Stimulated activated CD4-positive, alpha-beta T cell treated with anti-CD3 and anti-CD28 coated beads, Interleukin-4, amount 100 ng/mL, for 24 hours (primary cell): ENCODE measurements at places on chromosomes 6 and 20.
A peak's percentile ranks its signal among the peaks of the same experiment; 100 is the strongest.

GRCh38 chr6:45226081-45226480 lies 102.0 kb upstream of the RUNX2 start:
- no peak for DNase-seq

DNA sequence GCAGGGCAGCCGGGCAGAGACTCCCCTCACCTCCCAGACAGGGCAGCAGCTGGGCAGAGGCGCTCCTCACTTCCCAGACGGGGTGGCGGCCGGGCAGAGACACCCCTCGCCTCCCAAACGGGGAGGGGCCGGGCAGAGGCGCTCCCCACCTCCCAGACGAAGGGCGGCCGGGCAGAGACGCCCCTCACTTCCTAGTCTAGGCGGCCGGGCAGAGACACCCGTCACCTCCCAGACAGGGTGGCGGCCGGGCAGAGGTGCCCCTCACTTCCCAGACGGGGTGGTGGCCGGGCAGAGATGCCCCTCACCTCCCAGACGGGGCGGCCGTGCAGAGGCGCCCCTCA lies 6.6 kb upstream of the PRIM2 start:
- no peak for DNase-seq

GRCh38 chr6:144153260-144153659 lies 2.9 kb downstream of the STX11 start:
- DNase-seq: no peak

DNA sequence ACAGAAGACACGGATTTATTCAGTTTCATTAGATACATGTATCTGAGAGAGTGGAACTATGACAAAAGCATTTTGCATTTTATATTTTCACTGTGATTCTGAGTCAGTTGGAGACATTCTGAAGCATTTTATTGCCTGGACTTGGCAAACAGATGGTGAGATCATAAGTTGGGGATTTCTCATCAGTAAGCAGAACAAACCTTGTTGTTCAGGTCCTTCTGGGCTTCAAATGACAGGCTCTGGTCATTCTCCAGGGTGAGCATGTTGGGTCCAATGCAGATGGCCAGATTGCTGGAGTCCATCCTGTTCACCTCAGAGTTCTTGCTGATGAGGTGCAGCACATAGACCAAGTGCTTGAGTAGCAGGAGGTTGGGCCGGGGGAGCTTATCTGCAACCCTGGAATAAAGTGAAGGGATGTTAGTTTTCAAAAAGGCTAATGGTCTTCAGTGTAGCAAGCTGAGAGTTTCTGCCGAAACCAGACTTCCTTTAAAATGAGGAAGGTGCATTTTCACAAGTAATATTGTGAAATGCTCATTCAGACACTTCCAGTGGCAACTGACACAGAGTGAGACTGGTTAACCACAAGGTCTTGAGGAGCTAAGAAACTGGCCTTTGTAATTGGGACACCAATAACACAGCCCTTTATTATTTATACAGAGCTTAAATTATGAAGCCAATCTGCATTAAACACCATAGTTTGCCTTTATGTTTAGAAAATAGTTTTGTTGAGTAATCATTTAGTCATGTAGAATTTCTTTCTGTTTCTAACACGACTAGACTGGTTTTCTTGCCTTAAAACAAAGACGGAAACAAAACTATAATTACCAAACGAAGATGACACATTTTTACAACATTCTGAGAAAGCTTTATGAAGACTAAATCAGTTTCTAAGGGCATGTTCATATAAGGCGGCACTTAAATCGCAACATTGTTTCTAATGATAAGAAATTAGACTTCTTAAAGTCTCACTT lies 5.6 kb downstream of the TAGAP start:
- peak; percentile 43 for DNase-seq

- DNase-seq: no peak
These were observed 43.1 kb downstream of the MBOAT1 start for GRCh38 chr6:20169119-20169557.

DNA sequence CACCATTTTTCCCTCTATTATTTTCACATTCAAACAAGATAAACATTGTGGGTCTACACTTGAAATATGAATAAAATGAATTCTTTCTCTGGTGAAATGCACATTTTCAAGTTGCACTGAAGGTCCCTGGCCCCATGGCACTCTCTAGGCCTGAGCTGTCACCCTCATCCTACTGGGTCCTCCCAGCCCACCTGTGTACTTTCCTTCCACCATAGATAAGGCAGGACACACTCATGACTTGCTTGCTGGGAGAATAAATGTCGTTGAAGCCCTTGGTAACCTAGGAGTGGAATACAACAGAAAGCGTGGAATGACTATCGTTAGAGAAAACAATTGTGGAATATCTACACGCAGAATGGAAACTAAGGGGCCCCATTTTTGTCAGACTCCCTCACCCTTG lies 101.0 kb upstream of the QKI start:
- DNase-seq: no peak

DNA sequence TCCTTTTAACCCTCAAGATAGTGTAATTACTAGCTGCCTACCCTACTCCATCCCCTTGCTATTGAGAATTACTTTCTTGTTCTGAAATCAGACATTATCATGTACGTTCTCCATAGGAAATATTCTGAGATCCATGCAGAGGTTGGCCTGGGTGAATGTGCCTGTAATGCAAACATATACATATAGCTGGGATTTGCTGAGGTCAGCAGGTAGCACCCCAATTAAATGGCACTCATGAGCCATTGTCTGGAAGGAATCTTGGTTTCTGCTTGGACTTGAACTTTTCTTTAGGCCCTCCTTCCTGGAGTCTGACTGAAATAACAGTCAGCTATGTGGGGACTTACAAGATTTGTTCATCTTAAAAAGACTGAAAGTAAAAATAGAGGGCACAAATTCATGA lies 3.7 kb downstream of the HLA-DQB2 start:
- no peak for DNase-seq

GRCh38 chr6:53956068-53956711 lies 155.1 kb upstream of the MLIP start:
- DNase-seq: no peak

- DNase-seq: no peak
These were observed 63.0 kb upstream of the EYA2 start for GRCh38 chr20:46831633-46832011.

DNA sequence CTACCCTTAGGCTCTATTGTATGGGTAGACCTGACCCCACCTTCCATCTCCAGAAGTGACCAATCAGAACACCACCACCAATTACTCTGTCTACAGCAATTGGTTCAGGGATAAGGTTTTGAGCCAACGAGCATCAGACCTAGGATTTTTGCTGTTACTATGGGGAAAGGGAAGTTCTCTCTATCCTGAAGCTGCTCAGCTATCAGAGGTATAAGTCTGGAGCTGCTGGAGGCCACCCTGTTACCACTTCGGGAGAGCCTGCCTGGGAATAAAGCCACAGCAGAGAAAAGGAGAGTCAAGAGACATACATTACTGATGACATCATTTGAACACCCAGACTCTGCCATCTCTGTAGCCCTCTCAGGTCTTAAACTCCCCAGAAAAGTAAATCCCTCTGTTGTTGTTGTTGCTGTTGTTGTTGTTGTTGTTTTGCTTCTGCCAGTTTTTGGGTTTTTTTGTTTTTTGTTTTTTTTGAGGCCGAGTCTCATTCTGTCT lies 94.5 kb downstream of the PREX1 start:
- no peak for DNase-seq

GRCh38 chr6:170329321-170329720 lies 22.8 kb downstream of the FAM120B start:
- DNase-seq: no peak

- peak; percentile 56 for DNase-seq
These were observed at the start of gene FNDC1 for GRCh38 chr6:159169193-159169555. Gene FNDC1, plus strand, starts transcription at chr6:159169400. Its CDS starts 197 bp downstream, at chr6:159169597.

- peak; percentile 21 for DNase-seq
These were observed 104.9 kb upstream of the IYD start for GRCh38 chr6:150263765-150264404.

DNA sequence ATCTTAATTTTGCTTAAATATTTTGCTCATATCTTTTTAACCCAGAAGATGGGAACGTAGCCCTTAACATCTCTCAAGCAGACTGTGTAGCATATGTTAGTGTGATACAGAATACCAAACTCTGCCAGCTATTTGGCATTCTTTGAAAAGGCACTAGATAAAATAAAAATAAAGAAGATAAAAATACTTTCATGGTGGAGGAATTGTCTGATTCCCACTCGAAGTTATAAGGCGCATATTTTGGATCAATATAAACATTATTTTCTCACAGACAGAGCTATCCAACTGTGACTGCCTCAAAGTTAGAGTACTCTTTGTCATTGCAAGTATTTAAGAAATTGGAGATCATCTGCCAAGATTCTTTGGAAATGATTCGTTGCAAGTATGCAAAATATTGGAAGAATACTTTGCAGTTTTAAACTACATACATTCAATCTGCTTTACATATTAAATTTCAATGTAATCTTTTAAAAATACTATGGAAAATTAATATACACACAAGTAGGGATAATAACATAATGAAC lies 10.8 kb upstream of the EEF1E1 start:
- DNase-seq: no peak

- no peak for DNase-seq
These were observed 69.7 kb downstream of the DLL1 start for GRCh38 chr6:170221052-170221752.

- no peak for DNase-seq
These were observed 54.3 kb downstream of the TAF4 start for GRCh38 chr20:62011403-62011790.

- no peak for DNase-seq
These were observed 366.8 kb upstream of the KHDRBS2 start for GRCh38 chr6:62652692-62653328.

DNA sequence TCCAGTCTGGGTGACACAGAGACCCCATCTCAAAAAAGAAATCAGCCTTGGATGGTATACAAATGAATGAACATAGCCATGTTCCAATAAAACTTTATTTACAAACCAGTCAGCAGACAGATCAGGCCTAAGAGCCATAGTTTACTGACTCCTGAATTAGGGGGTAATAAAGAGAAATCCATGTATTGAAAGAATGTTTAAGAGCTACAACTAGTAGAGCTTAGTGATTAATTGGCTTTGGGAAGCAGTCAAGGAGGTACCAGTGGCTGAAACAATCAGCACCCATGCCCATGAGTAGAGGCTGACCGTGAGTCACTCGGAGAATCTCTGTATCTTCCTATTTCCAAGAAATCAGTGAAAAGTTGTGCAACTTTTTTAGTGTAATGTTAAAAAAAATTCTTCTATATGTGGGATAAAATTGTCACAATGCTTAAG lies 223.6 kb upstream of the RREB1 start:
- DNase-seq: no peak

DNA sequence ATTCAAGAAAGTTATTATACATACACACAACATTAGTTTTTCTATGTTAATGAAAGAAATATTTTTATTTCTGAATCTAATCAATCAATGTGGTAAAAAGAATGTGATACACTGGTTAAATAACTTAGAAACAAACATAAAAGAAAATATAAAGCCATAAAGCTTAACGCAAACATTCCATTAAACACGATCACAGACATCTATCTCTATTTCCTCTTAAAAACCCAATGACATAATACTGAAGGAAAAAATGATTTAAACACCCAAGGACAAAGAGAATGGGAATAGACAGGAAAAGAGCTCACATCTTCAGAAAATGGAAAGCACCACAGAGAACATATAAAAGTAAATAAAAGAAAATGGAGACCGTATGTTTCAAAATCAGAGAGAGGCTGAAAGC lies 19.4 kb downstream of the ZUP1 start:
- no peak for DNase-seq

GRCh38 chr6:37799263-37799644 lies 20.3 kb upstream of the ZFAND3 start:
- no peak for DNase-seq

- no peak for DNase-seq
These were observed 14.4 kb downstream of the CYB5R4 start for GRCh38 chr6:83873869-83874268.

DNA sequence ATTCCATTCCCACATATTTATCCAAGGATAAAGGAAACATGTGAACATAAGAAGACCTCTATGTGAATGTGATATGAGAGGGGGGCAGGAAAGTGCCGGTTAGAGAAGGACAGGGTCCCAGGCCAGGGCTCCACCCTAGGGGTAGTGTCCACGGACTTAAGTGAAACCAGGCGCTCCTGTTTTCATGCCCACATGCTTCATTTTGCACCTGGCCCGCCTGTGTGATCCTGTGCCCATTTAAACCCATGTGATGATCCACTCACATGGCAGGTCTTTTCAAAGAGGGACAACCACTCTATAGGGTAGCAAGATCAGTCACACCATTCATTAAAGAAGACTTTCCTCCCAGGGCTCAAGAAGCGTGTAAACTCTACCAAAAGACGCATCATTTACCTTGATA lies 865.3 kb upstream of the GJE1 start:
- DNase-seq: no peak

DNA sequence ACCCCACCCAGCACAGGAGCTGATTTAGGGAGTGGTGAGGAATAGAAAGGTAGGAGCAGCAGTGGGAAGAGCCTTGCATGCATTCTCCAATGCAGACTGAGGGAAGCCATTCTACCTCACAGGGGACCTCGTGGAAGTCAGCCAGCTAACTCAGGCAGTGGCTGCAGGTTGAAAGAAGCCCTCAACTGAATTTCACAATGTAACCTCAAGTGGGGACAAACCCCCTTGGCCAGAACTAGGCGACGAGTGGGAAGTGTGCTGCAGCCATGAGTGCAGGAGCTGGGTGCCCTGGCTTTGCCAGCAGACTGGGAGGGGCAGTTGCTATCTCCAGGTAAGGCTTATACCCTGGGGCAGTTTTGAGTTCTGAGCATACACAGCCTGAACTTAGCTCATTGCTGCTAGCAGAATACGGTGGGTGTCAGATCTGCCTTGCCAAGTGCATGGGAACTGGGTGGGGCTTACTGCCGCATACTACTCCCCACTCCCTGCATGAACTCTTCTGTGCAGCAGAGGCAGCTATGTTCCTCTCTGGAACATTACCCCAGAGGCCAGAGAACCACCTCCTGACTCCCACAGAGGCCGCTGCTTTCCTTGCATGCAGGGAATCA lies 126.5 kb downstream of the CDK19 start:
- no peak for DNase-seq

- DNase-seq: peak; percentile 38
These were observed 30.5 kb downstream of the NFATC2 start for GRCh38 chr20:51511861-51512619.

DNA sequence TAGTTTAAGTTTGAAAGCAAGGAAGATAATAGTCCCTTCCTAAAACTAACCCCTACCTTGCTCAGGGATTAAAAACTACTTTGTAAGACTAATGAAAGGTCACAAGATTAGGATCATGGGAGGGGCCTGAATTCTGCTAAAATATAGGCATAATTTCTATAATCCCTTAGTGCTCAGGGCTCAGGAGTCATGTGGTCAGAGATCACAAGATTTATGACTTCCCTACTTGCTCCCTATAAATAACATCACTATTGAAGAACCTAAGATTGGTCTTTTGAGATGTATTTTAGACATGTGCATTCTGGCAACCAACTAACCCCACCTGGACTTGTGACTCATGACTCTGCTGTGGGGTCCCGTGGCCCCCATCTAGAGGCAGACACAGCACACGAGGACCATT lies 81.1 kb downstream of the STMND1 start:
- no peak for DNase-seq

GRCh38 chr6:56172144-56172543 lies 75.2 kb downstream of the COL21A1 start:
- no peak for DNase-seq

- DNase-seq: no peak
These were observed 6.6 kb upstream of the SERPINB6 start for GRCh38 chr6:2977799-2978590.

GRCh38 chr6:2476376-2476775 lies 231.0 kb upstream of the GMDS start:
- DNase-seq: no peak

GRCh38 chr6:159981071-159981402 lies 12.2 kb downstream of the IGF2R start:
- no peak for DNase-seq

- no peak for DNase-seq
These were observed 92.0 kb downstream of the RNASET2 start for GRCh38 chr6:166864333-166864732.
